ENCODE measurements at places on chromosomes 12 and 14.

DNA sequence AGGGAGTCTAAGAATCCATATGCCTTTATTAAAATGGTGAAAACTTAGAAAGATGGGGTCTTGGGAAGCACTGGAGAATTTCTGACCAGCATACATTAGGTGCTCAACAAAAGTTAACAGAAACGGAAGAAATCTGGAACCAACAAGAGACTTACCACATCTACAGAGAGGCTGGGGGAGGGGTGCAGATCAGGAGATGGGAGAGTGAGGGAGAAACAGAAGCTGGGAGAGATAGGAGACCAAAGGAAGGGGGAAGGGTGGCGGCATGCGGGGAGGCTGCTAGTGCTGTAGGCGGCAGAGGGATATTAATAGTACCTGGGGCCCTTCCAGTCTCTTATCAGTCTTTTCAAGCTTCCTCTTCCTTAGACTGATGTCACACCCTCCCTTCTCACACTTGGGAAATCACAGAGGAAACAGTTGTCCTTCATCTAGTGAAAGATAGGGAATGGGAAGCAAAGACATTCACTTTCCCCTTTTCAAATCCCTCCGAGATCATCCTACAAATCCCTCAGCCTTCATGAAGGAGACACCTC is 18.1 kb downstream of the ZBTB39 start:
- DNase-seq: no peak

- no peak for DNase-seq
Observed at GRCh38 chr14:64423987-64424386, 35.8 kb downstream of the MTHFD1 start.

DNA sequence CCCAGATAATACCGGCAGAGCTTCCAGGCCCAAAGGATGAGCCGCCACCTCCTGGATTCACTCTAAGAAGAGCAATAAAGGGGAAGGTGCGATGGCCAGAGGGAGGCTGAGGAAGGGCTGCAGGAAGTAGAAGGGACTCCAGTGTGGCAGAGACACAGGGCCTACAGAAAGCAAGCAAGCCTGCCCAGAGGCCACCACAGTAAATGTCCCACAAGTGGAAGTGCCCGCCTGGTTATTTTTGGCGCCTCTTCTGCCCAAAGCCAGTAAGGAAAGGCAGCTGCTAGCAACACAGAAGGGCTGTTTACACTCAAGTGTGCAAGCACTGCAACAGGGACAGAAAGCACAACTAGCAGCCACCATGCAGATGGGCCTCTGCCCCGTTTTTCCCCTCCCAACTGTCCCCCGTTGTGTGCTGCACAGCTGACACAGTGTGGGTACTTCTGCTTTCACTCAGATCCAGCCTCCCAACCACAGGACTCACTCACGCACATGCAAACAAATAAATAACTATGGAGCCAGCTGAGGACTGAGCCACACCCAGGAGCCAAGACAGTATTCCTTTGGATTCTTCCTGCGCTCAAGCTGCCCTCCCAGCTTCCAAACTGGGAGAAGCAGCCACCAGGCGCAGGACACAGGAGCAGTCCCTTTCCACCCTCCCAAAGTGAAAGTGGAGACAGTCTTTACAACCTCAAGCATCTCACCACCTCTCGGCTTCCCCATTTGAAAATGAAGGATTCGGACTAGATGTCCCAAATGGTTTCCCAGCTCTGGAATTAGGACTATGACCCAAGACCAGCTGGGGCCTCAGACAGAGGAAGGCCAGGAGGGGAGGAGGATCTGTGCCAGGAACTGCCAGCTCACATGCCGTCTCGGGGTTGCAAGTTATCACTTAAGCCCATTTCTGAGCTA is 40.0 kb upstream of the PNMA1 start:
- no peak for DNase-seq

DNA sequence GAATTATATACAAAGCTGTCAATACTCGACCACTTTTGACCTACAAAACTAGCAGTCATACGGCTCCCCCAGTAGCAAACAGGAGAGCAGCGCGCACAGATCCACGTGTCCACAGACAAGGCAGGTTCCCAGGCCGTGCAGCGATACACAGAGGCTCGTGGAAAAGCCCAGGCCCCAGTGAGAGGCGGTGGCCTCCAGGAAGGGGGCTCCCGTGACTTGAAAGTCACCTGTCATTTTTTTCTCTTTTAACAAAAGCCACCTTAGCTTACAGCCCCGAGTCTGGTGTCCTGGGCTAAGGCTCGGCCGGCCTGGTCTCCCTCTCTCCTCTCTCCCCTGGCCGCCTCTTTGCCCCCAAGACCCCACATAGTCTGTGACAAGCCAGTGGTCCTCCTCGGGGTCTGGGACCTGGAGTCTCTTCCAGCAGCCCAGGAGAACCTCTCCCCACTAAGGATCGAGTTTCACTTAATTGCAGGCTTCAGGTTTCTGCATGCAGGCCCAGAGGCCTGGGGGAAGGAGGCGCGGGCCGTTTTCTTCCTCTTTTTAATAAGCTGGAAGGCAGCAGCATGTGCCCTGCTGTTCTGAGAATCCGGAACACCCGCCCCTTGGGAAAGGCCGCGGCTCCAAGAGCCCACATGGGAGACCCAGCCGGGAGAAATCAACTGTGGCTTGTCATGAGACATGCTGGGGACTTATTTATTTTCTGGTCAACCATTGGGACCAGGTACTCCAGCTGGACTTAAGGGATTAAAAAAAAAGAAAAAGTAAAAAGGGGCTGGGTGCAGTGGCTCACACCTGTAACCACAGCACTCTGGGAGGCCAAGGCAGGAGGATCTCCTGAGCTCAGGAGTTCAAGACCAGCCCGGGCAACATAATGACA is 15.9 kb downstream of the NCOR2 start:
- no peak for DNase-seq

- no peak for DNase-seq
Observed at GRCh38 chr12:104189915-104190555, 25.5 kb upstream of the TXNRD1 start.

GRCh38 chr12:24795699-24796347 is 153.1 kb downstream of the BCAT1 start:
- DNase-seq: no peak

- no peak for DNase-seq
Observed at GRCh38 chr12:98355322-98355721, 160.1 kb upstream of the TMPO start.

DNA sequence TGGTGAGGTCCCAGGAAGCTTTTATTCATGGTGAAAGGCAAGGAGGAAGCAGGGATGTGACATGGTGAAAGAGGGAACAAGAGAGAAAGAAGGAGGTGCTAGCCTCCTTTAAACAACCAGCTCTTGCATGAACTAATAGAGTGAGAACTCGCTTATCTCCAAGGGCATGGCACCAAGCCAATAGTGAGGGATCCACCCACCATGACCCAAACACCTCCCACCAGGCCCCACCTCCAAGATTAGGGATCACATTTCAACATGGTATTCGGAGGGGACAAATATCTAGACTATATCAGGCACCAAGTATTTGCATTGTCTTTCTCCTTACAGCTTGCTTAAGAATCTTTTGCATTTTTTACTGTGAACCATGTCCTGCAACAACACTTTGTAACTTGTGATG is 91.9 kb upstream of the DHRS4 start:
- no peak for DNase-seq

DNA sequence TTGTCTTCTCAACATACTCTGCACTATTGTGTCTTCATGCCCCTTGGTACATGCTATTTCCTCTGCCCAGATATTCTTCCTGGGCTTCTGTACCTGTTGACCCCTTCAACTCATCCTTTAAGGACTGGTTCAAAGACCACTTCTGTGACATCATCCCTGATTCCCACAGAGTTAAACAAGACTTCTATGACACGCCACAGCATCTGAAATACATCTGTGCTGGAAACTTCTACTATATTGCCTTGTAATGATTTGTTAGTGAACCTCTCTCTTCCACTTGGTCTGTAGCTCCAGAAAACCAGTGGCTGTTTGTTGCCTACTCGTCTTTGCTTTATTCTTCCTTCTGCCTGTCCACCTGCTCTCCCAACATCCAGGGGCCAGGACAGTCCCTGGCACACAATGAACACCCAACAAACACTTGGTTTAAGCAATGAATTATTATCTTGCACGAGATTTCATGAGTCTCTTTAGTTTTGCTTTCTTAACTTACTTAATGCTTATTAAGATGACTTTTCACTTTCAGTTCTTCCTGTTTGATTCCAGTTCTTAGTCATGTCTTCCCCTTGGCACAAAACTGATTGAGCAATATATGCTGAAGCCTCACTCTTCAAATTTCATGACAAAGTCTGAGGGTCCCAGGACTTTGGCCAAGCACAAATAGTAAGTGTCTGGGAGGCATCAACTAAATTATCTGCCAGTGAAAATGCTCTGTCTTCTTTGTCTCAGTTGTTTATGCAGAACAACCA is 485.9 kb downstream of the APAF1 start:
- peak; percentile 6 for DNase-seq

DNA sequence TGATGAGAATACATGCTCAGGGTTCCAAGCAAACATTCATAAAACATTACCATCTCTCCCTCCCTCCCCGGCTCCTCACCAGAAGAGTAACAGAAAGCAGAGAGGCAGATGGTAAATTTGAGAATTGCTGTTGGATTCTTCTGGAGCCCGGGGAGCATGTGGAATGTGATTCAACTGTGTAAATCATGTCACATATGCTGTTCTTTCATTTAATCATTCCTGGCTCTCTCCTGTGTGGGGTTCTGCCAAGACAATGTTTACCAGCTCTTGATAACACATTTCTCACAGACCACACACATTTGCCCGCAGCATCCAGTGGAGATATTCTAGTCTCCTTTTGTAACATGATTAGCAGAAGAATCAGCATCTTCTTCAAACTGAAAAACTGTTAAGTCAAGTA is 23.4 kb upstream of the NR2C1 start:
- no peak for DNase-seq

DNA sequence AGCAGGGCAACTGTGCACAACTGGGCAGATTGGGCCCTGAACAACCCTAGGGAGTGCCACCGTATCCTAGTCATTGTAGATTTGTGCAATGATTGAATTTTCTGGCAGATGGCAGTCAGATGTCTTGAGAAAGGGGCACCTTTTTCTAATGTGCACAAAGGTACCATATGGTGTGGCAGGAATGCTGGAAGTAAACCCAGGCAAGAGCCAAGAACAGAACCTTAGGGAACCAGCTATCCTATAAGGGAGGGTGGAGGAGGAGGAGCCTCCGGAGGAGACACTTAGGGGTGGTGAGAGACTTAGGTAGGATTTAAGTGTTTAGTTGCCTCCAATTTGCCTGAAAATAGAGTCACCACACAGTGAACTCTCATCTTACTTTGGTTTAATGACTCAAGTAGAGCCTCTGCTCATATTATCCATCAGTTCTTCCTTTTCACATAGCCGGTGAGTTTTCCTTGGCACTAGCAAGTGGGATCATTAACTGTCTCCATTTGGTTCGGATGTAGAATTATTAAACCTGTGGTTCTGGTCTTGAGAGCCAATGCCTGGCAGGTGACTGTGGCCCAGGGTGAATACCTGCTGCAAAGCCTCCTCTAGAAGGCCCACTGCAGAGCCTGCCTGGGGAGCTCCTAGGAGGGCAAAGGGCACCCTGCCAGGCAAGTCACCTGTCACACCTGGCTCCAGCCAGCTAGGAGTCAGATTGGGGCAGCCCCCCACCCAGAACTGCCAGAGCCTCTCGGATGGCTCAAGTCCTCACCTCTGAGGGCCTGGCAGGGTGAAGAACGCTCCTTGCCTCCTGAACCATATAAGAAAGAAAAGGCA is 184.4 kb upstream of the HIF1A start:
- no peak for DNase-seq

DNA sequence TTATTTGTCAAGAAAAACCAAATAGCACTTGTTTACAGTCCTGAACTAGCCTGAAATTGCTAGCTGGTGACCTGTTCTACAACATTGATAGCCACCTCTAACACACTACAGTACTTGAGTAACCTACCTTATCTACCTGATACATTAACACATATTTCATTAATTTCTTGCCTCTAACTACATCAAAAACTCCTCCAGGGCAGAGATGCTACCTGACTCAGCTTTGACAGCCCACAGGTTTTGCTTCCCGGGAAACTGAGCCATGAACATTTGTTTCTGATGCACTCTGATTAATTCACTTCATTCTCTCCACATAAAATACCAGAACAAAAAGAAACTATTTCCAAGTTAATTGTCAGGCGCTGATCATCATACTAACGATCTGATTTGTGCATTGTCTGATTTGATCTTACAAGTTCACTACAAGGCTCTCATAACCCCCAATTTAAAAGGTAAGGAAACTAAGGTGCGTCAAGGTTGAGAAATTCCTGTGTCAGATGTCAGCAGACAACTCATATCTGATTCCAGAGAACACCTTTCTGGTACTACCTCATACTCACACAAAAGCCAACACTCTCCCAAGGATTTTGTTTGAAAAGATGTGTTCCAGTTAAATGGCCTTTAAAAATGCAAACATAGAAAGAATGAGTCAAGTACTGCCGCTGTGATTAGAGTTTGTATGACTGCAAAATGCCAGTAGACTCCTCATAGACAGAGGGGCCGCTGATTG is 768.7 kb downstream of the BCL11B start:
- DNase-seq: no peak

DNA sequence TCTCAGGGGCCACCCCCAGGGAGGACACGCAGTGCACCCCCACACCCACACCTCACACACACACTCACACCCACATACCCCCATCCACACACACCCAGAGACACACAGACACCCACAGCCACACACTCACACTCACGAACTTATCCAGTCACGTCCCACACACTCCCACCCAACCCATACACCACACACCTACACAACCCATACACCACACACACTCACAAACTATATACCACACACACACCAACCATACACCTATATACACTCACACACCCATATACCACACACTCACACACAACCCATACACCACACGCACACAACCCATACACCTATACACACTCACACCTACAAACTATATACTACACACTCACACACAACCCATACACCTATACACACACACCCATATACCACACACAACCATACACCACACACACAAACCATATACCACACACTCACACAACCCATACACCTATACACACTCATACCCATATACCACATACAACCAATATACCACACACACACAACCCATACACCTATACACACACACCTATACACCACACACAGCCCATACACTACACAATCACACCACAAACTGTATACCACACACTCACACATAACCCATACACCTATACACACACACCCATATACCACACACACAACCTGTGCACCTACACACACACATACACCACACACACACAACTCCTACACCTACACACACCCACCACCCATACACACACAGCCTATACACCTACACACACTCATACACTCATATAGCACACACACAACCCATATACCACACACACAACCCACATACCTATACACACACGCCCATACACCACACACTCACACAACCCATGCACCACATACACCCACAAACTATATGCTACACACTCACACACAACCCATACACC is 42.7 kb downstream of the TMEM121 start:
- no peak for DNase-seq
